NCI-H226 (cell line): ENCODE measurements at places on chromosomes 16 and 17.

DNA sequence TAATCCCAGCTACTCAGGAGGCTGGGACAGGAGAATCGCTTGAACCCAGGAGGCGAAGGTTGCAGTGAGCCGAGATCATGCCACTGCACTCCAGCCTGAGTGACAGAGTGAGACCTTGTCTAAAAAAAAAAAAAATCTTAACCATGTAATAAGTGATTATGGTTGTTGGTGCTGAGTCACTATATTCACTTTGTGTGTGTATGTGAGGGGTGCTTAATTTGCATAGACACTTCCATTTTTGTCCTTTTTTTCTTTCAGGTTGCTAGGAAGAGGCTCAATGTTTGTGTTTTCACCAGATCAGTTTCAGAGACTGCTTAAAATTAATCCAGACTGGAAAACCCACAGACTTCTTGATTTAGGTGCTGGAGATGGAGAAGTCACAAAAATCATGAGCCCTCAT is 18.2 kb downstream of the METTL9 start:
- no peak for DNase-seq

GRCh38 chr16:53083119-53083518 is 28.3 kb downstream of the CHD9 start:
- peak; percentile 92 for DNase-seq

GRCh38 chr17:50055055-50055425 is 870 bp upstream of the ITGA3 start:
- peak; percentile 62 for DNase-seq

- DNase-seq = no peak
Measured at GRCh38 chr17:3222505-3222904, 15.0 kb downstream of the OR1A1 start.

GRCh38 chr17:79808763-79809529 is 12.1 kb upstream of the CBX8 start:
- no peak for DNase-seq

DNA sequence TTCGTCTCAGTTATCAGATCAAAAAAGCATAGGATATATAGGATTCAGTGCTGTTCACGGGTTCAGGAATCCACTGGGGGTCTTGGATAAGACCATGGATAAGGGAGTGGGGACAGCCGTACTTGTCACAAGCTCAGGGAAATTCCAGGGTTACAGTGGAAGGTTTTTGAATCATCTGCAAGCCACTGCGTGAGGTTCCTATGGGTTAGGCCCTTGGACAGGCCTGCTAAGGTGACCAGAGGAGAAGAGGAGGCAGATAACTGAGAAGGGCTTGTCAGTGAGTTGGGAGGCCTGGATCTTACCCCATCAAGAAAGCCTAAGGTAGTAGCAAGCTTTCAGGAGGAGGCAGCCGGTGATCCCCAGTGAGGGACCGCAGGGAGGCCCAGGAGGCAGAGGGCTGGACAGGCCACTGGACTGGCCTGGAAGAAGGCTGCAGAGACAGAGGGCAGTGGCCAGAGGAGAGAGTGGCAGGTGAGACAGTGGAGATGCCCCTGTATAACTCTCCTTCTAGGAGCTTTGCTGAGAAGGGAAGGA is 27.3 kb downstream of the NGFR start:
- no peak for DNase-seq

- DNase-seq = no peak
Measured at GRCh38 chr16:73546341-73546845, 498.5 kb upstream of the ZFHX3 start.

DNA sequence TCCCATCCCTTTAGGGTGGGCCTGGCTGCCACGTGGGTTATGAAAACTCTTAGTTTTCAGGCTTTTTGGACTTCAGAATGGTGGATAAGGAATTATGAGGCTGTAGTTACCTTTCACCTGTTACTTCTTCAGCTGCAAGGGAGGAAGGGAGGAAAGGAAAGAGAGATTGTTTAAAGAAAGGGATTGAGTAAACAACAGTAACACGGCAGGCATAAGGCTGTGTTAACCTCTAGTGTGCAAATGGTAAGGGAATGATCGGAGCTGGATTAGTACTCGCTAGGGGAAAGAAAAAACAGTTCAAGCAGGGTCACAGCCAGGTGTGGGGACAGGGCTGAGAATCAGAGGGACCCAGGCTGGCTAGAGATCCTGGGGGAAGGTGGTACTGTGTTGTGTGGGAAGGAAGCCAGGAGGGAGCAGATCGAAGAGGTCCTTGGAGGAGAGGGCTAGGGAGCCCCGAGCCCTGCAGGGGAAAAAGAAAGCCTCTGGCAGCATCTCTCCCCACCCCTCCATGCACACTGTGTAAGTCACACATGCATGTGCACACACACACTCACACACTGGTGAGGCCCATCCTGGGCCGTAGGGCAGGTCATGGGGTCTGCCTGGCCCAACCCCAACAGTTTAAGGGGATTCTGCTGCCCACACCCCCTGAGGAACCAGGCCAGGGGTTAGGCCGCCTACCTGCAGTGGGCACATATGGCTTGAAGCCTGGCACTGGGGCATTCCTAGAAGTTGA is 49.7 kb downstream of the SNX20 start:
- DNase-seq = no peak

GRCh38 chr16:17431968-17432625 is 38.7 kb downstream of the XYLT1 start:
- no peak for DNase-seq

DNA sequence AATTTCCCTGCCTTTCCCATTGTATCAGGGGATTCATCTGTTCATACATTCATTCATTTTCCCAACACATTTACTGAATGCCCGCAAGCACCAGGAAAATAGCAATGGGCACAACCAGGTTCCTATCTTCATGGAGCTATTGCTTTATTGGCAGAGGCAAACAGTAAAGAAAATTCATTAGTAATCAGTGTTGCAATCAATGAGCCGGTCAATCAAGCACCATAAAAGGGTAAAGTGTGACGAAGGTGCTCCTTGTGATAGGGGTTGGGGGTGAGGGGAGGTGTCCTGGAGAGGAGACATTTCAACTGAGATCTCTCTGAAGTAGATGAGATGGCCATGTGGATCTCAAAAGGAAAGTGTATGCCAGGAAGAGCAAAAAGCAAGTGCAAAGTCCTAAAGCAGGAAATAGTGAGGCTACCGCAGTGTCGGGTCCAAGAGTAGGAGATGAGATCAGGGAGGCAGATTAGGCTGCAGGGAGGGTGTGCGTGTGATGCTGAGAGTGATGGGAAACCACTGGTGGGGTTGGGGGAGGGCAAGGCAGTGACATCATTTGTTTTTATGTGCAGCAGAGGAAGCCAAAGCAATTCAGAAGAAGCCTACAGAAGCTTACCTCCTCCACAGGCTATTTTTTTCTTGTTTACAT is 28.4 kb downstream of the CDH13 start:
- peak; percentile 72 for DNase-seq

GRCh38 chr16:23852794-23853562 is 17.2 kb downstream of the PRKCB start:
- no peak for DNase-seq

GRCh38 chr17:63447471-63448009 is 1.4 kb upstream of the CYB561 start:
- DNase-seq = no peak

DNA sequence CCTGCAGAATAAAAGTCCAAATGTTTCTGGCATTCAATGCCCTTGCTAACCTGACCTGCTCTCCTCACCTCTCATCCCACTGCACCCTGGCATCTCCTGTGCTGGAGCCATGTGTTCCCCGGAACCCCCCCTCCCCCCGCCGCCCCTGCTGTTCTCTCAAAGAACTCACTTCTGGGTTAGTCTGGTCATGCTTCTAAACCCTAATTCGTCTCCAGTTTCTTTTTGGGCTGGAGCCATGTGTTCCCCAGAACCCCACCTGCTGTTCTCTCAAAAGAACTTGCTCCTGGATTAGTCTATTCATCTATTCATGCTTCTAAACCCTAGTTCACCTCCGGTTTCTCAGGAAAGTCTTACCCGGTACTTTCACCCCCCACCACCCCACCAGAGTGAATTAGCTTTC is 808 bp upstream of the ALOX15 start:
- DNase-seq = no peak

DNA sequence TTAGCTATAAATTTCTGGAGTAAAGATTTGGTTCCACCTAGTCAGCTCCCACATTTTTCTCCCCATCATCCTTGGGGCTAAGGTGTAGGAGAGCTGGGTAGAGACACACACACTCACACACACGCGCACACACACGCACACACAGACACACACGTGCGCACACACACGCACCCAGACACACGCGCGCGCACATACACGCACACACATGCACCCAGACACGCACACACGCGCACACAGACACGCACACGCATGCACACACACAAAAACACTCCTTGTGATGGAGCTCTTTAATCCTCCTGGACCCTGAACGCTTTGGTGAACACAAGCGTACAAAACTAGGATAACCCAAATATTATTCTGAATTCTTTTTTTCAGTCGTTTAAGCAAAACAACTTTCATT is 253.6 kb downstream of the C16orf95 start:
- DNase-seq = no peak

DNA sequence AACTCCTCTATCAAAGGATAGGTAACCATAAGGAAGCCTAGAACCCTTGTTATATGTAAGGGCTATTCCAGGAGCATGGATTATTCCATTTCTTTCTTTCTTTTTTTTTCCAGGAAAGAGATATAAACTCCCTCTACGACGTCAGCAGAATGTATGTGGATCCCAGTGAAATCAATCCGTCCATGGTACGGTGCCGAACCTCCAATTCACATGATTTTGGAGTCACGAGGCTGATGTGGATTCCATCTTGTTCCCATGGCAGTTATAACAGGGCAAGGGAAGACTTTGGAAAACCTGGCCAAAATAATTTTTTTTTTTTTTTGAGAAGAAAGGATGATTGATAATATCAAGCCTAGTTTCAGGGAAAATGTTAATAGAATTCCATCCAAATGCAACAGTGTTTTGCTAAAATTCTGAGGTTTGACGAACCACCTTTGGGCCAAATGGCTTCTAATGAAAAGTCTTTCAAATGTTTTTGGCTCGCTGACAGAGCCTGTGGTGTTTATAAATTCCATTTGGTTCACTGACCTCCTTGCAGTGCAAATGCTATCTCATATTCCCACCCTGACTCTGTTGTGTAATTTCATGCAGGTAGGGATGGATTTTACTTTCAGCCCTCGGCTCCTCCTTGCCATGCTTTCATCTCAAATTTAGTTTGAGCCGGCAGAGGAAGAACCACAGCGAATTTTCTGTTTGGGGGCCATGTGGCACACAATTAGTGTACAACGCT is 90.0 kb downstream of the SDR42E1 start:
- DNase-seq = no peak

GRCh38 chr16:89522287-89522686 is 14.1 kb downstream of the SPG7 start:
- DNase-seq = no peak

GRCh38 chr17:74749279-74750038 is 1.0 kb downstream of the NHERF1 start:
- peak; percentile 73 for DNase-seq

- no peak for DNase-seq
Measured at GRCh38 chr17:58262149-58262548, 18.6 kb downstream of the MPO start.

- peak; percentile 83 for DNase-seq
Measured at GRCh38 chr16:86901483-86901882, 323.1 kb downstream of the FOXL1 start.

DNA sequence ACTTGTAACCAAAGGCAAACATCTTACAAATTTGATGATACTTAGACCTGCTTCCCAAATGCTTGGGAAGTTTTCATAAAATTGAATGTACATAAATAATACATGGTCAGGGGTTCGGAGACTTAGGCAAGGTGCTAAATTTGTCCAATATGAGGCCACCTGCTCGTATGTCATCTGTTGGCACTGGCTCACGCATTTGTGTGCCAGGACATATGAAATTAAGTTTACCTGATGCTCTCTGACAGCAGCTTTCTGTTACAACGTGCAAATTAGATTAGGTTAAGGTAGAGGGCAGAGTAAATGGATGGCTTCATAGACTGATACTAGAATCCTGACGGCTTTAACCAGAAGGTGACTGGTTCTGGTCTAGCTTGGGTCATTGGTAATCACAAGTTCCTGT is 970.3 kb upstream of the RBFOX1 start:
- DNase-seq = no peak

DNA sequence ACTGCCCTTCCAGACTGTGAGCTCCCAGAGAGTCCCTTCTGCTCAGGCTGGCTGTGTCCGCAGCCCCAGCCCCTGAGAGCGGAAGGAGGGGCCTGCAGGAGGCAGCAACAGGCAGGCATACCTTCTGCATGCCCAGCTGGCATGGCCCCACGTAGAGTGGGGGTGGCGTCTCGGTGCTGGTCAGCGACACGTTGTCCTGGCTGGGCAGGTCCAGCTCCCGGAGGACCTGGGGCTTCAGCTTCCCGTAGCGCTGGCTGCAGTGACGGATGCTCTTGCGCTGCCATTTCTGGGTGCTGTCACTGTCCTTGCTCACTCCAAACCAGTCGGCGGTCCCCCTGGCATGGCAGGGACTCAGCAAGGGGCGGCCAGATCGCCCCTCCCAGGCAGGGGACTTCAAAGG is 9.0 kb downstream of the RHBDF1 start:
- DNase-seq = no peak

DNA sequence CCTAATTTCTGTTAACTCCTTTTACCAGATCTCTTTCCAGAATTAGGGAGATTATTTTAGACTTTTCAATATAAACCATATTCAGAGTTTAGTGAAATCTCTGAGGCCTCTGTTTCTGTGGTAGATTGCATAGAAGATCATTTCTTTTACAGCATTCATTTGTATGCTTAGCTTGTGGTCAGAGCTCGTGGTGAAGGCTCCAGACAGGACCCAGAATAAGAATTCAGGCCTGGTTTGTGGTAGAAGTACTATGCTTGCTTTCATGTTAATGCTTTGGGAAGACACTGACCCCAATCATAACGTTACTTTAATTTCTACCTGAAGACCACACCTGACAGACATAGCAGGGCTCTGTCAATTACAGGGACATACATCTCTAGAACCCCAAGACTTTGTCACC is 258.1 kb downstream of the FTO start:
- no peak for DNase-seq

DNA sequence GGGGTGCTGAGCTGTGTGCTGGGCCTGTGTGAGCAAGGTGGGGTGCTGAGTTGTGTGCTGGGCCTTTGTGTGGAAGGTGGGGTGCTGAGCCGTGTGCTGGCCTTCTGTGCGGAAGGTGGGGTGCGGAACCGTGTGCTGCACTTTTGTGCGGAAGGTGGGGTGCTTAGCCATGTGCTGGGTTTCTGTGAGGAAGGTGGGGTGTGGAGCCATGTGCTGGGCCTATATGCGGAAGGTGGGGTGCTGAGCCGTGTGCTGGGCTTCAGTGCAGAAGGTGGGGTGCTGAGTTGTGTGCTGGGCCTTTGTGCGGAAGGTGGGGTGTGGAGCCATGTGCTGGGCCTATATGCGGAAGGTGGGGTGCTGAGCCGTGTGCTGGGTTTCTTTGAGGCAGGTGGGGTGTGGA is 555.4 kb upstream of the EEF2KMT start:
- no peak for DNase-seq

DNA sequence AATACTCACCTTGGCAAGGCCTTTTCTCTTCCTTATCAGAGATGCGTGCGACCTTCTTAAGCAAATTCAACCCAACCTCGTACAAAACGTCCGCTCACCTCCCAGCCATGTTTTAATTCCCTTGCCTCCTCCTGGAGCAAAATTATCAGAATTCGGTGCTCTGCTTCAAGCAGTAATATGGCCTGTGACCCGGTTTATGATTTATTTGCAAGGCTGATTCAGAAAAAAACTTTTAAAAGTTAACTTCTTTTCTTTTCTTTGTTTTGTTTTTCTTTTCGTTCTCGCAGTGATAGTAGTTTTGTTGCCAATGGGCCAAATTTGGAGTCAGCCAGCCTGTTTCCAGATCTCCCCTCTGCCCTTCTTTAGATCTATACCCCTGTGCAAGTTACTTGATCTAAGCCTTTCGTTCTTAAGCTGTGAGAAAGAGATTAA is at the start of gene PHLPP2:
Gene PHLPP2 (minus strand): TSS at position 382 of the 432 bp plus-strand sequence. CDS start 9,906 bp downstream, outside the sequence.
- no peak for DNase-seq

GRCh38 chr17:4948931-4949320 is 596 bp upstream of the PFN1 start:
- peak; percentile 89 for DNase-seq
